NCI-H2171 treated with DMSO at 0.1 percent for 48 hours (cell line): ENCODE measurements at places on chromosomes 1 and 21.

- DNase-seq, result no peak
Measured at GRCh38 chr1:211327346-211327921, 801 bp downstream of the TRAF5 start.

- DNase-seq, result no peak
Measured at GRCh38 chr1:16205891-16206546, 6.4 kb downstream of the ARHGEF19 start.

DNA sequence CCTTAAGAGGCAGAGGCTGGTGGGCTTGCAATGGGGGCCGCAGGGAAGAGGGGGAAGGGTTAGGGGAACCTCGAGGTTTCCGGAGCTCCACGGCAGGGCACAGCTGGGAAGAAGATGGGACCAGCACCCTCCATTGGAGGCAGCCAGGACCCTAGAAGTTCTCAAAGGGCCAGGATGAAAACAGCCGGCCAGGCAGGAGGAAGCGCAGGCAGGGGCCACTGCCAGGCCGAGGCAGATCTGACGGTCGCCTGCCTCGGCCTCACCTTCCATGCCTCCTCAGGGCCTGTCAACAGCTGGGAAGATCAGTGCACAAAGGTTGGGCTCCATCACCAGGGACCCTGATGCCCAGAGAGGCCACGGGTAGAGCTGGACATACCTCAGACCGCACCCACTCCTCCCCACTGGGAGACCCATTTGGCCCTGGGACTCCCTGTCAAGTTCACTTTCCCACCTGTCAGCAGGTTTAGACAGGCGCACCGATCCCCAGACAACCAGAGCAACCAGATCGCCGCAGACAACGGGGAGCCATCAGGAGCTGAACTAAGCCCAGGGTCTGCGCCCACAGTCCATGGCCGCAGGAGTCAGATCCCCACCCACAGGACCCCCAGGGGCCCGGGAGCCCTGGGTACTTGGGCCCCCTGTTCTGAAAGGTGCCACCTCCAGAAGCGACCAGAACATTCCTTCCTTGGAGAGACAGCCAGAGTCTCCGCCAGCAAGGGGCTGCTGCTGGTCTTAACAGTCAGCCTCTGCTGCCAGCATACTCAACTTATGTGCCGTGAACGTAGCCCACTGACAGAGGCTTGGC lies 2.2 kb downstream of the SLC19A1 start:
- DNase-seq, result no peak

- no peak for DNase-seq
Measured at GRCh38 chr1:19484338-19484797, 971 bp downstream of the CAPZB start.

DNA sequence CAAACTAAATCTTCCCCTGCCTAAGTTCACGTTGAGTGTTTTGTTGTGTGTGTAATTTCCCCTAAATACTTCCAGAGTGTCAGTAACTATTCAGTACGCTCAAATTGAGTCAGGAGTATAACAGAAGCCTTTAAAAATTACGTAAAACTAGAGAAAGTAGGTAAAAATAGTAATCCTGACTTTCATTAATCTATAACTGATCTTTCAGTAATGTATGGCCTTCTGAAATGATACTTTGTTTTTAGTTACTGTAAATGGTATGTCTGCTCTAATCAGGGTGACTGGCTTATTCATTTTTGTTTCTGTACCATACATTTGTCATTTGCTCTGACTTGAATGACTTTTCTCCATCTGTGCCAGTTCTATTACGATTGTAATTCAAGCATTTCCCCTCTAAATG lies 29.4 kb downstream of the MIER1 start:
- DNase-seq, result no peak

- no peak for DNase-seq
Measured at GRCh38 chr1:151003180-151003579, 3.5 kb downstream of the MINDY1 start.

- DNase-seq, result peak; percentile 57
Measured at GRCh38 chr1:194865383-194865782, 1679.0 kb upstream of the B3GALT2 start.

GRCh38 chr1:4166713-4167112 lies 266.6 kb upstream of the C1orf174 start:
- DNase-seq, result no peak

- peak; percentile 21 for DNase-seq
Measured at GRCh38 chr1:39657923-39658485, 13.9 kb downstream of the NT5C1A start.

DNA sequence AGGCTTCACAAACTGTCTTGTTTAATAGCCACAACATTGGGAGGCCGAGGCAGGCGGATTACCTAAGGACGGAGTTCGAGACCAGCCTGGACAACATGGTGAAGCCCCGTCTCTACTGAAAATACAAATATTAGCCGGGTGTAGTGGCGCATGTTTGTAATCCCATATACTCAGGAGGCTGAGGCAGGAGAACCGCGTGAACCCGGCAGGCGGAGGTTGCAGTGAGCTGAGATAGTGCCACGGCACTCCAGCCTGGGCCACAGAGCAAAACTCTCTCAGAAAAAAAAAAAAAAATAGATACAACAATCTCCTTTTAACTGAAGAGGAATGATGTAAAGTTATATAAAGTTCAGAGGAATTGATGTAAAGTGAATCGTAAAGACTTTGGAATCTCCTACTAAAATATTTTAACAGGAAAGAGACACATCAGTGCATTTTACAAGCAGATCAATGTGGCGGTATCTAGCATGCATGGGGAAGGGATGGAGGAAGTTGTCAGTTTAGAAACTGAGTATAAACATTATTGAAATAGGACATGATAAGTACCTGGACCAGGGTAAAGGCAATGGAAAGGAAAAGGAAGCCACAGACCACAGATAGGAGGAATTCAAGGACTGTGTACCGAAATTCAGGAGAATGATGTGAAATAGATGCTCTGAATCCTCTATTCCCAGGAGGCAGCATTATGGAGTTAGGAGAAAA lies 41.5 kb downstream of the PTPRC start:
- DNase-seq, result no peak

- DNase-seq, result peak; percentile 8
Measured at GRCh38 chr1:243253211-243253925, 1.7 kb downstream of the CEP170 start.

DNA sequence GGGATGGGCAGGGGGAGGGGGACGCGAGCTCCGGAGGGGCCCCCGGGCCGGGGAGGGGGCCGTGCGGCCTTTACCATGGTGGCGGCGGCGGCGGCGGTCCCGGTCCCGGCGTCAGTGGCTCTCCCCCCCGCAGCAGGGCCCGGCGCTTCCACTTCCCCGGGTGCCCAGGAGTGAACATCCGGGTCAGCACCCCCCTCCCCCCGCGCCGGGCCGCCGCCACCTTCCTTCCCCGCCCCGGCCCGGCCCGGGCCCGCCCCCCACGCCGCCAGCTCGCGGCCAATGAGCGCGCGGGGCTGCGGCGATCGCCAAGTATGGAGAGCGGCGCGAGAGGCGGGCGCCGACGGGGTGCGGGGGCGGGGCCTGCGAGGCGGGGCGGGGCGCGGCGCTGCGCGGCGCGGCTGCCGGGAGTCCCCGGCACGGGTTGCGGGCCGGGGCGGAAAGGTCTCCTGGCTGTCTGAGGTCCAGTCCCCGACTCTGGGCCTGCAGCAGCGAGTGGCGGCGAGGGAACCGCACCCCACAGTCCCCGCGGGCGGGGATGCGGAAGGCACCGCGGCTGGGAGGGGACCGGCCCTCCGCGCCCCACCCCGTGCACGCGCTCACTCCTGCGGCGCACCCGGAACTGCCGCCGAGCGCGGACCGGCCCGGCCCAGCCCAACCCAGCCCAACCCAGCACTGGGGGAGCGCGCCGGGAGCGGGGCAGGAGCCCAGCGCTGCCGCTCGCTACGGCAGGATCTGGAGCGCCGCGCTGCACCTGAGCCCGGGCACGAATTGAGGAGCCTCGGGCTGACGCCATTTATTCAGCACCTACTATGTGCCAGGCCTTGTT lies at the start of gene CAPZB:
TSS of gene CAPZB (minus strand) at position 178 of the 826 bp plus-strand sequence. CDS start at position 77, 101 bp downstream.
- DNase-seq, result peak; percentile 83

- DNase-seq, result peak; percentile 65
Measured at GRCh38 chr1:243723458-243724043, 126.5 kb downstream of the AKT3 start.

GRCh38 chr1:169676001-169676400 lies 35.4 kb downstream of the SELL start:
- no peak for DNase-seq

DNA sequence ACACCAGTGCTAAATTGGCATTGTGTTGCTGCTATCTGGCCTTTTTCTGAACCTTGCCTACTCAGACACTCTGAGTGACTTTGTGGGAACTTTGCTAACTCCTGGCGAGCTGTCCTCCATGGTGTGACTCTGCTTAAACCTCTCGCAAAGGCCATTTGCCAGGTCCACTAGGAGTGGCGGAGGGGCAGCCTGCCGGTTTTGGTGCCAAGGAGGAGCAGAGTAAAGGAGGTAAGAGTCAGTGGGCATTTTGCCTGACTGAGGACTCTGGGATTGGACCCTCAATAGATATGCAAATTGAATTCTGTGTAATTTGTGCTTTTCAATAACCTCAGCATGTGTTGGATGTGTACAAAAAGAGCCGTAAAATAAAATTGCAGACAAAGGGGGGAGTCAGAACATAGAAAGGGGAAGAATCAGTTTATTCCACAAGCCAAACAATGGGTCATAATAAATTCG lies 386.6 kb upstream of the NFIA start:
- no peak for DNase-seq

- DNase-seq, result peak; percentile 14
Measured at GRCh38 chr1:185627761-185628501, 106.3 kb upstream of the HMCN1 start.

DNA sequence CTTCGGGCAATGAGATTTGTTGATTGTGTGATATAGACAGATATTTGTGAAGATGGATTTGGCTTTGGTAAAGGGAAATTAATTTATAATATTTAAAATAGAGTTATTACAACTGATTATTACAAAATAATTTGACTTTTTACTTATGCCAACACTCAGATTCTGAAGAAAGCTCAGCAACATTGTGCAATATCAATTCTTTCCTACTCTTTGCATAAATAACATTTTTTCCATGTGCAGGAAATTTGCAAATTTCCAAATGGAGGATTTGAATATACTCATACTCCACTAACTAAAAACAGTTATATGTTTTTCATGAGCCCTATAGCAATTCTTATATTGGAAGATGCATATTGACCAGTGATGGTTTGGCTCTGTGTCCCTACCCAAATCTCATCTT lies 676.4 kb upstream of the ADAMTS5 start:
- DNase-seq, result no peak

GRCh38 chr21:45829668-45830067 lies 151.9 kb upstream of the COL6A1 start:
- DNase-seq, result no peak

DNA sequence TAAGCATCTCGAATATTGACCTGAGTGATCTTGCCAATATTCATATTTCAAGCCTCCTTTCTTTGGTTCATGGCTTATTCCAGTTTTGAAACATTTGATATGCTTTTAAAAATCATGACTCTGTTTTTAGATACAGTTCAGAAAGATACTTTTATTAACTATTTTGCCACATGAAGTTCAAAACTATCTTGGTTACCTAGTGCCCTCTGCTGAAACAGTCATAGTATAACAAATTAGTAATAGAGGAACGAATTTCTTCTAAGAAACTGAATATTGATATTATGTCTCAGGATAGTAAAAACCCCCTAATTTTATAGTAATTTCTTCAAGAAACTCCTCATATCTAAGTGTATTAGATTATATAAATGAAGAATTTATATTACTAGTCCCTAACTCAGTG lies 52.6 kb upstream of the RC3H1 start:
- peak; percentile 23 for DNase-seq

DNA sequence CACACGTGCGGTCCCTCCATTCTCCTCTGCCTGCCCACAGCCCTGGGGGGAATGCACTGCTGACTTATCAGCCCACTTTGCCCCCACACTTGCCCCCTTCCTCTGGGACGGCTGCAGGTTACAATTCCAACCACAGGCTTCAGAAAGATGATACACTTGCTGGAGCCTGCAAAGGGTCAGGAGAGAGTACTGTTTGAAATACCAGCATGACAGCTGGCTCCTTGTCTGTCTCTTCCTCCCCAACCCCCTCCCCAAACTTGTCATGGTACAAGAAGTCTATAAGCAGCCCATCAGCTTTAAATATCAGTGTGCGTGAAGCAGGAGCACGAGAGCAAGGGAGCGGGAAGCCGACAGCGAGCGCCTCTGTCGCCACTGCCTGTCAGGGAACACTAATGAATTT lies 62.4 kb downstream of the ERI3 start:
- DNase-seq, result no peak

DNA sequence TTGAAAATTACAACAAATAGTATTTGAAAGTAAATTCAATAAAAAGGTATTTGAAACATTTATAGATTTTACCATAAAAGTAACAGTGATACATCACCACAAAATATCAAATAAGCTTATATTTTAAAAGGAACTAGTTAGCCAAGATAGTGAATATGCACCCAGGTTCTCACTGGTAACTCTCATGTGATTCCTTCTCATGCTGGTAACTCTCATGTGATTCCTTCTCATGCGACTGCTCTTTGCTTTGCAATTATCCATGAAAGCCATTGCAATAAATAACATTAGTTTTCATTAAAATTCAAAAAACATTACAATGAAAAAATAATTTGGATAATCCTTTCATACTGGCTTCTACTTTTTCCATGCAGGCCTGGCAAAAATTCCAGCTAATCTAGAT lies 75.4 kb downstream of the AHCTF1 start:
- no peak for DNase-seq

GRCh38 chr1:116574581-116575291 lies 3.9 kb upstream of the CD58 start:
- peak; percentile 77 for DNase-seq

DNA sequence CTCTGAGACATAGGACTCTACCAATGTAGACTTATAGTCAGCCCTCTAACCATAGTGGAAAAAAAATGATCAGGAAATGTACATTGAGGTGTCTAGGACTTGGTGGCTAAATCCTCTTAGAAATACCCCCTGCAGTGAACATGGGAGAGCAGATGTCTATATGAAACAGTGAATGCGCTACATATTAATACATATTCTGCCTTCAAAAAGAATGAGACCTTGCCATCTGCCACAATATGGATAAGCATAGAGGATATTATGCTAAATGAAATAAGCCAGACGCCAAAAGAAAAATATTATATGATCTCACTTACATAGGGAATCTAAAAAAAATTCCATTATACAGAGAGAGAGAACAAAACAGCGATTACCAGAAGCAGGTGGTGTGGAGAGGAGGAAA lies 66.6 kb upstream of the HAO2 start:
- DNase-seq, result peak; percentile 30
